Bronchus fibroblast of lung (primary cell): ENCODE measurements at places on chromosomes 3 and 15. TPM values are rescaled to one million over a fixed set of nuclear protein-coding genes. Genes with fewer than 3 reads are reported as not detected.

FOXB1 gene
- not detected in 2 replicates for total RNA-seq

RETNLB gene
- not detected in 2 replicates for total RNA-seq

EBLN2 gene
- total RNA-seq: 0.89 and 1.0 TPM in 2 replicates

IMPG2 gene
- under 0.01 TPM in 2 replicates for total RNA-seq

ITIH1 gene
- not detected in 2 replicates for total RNA-seq

HESX1 gene
- total RNA-seq: 0.30 and 1.0 TPM in 2 replicates

TMEM115 gene
- 52.5 and 56.2 TPM in 2 replicates for total RNA-seq

PGBD4 gene
- total RNA-seq: 0.67 and 0.74 TPM in 2 replicates

GOLGA8S gene
- not detected in 2 replicates for total RNA-seq

KCNH8 gene
- total RNA-seq: not detected in 2 replicates

ASB14 gene
- not detected in 2 replicates for total RNA-seq
